Stimulated activated CD4-positive, alpha-beta T cell treated with anti-CD3 and anti-CD28 coated beads, TNF-alpha, amount 100 ng/mL, for 24 hours (primary cell): ENCODE measurements at places on chromosomes 11 and 22.

GRCh38 chr11:35363246-35363801 lies 56.0 kb downstream of the SLC1A2 start:
- DNase-seq = no peak

DNA sequence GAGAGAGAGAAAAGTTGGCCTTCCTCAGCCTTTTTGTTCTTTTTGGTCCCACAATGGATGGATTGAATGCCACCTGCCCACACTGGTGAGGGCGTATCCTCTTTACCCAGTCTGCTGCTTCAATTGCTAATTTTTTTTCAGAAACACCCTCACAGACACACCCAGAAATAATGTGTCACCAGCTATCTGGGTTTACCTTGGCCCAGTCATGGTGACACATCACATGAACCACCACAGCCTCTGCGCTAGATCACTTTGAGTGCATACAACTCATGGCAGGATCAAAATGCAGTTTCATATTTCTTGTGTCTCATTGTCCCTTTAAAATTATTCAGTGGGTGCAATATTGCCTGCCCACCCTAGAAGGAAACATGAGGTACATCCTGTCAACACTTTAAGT lies 63.3 kb downstream of the ADAMTS15 start:
- no peak for DNase-seq

DNA sequence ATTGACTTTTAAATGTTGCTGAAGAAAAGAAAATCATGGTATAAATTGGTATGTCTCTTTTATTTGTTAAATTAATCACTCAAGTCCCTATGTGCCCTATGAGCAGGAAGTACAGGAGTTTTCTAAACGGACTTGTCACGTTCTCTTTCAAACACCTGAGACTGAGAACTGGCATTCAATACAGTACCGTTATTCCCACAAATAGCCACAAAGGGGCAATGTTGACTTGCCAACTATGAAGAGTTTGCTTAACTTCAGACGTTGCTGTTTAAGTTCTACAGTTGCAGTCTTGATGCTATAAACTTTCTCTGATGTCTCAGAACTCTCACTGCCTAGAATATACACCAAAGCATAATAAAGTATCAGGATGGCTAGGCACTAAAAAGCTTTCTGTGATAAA lies 7.6 kb downstream of the OR56A1 start:
- DNase-seq = no peak

- no peak for DNase-seq
Measured at GRCh38 chr11:924406-925157, 1.1 kb upstream of the AP2A2 start.

DNA sequence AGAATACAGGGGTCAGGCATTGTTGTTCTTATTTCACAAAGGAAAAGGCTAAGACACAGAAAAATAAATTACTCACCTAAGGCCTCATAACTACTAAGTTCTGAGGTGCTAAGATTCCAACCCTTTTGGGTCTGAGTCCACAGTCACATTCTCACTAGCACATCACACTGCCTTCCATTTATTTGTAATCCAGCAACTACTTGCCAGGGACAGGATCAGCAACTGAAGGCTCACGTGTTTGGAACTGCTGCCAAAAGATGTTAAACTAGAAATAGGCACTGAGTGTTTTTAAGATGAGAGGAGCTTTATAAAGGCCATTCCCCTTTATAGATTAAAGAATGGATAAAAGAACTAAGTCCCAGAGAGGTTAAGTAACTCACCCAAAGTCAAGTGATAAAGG lies 58.0 kb downstream of the CADM1 start:
- DNase-seq = no peak

DNA sequence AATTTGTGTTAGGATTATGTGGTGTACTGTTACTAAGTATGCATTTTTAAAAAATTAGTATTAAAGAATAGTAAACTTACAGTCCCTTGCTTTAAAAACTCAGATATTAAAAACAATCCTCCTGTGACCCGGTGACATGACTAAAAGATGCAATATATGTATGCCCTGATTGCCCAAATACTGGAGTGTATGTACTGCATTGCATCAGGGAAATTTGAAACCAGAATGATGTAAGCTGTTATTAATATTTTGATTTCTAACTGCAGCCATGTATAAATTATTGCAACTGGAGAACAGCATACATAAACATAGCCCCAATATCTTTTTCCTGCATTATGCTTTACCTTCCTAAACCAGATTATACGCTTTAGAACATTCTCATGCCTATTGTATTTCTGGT lies 3.7 kb upstream of the HSPA8 start:
- DNase-seq = no peak

- no peak for DNase-seq
Measured at GRCh38 chr11:45273509-45273908, 12.6 kb downstream of the SYT13 start.

- DNase-seq = no peak
Measured at GRCh38 chr11:91133361-91133760, 910.5 kb upstream of the CHORDC1 start.

GRCh38 chr11:65424205-65425104 lies 1.9 kb downstream of the NEAT1 start:
- peak; percentile 73 for DNase-seq

DNA sequence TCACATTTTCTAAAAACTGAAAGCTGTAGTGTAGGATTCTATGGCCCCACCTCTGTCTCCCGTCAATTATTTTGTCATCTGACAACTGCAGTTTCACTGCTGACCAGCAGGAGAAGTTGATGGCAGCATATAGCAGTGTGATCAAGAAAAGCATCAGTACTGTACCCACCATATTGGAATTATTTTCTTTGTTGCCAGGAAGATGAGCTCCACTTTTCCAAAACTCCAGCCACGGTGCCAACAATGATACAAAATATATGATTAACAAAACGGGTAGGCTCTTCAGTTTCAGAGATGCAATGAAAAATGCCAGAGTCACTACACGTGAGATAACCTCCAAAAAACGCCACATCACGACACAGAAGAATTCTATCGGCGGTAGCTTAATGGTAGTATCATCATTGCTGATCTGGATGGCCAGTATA lies 41.3 kb downstream of the XKR3 start:
- no peak for DNase-seq

- DNase-seq = no peak
Measured at GRCh38 chr11:15670520-15671070, 555.9 kb downstream of the INSC start.

DNA sequence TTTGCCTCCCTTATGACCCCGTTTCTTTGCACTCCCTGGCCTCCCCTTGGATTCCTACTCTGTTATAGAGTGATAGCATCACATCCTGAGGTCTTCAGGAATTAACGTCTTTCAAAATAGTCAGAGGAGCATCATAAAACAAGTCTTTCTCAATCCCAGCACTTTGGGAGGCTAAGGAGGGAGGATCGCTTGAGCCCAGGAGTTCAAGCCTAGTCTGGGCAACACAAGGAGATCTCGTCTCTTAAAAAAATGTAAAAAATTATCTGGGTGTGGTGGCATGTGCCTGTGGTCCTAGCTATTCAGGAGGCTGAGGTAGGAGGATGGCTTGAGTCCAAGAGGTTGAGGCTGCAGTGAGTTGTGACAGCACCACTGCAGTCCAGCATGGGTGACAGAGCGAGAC lies 68.7 kb upstream of the AMPD3 start:
- DNase-seq = no peak

- DNase-seq = no peak
Measured at GRCh38 chr11:120182372-120182771, 28.5 kb upstream of the OAF start.

DNA sequence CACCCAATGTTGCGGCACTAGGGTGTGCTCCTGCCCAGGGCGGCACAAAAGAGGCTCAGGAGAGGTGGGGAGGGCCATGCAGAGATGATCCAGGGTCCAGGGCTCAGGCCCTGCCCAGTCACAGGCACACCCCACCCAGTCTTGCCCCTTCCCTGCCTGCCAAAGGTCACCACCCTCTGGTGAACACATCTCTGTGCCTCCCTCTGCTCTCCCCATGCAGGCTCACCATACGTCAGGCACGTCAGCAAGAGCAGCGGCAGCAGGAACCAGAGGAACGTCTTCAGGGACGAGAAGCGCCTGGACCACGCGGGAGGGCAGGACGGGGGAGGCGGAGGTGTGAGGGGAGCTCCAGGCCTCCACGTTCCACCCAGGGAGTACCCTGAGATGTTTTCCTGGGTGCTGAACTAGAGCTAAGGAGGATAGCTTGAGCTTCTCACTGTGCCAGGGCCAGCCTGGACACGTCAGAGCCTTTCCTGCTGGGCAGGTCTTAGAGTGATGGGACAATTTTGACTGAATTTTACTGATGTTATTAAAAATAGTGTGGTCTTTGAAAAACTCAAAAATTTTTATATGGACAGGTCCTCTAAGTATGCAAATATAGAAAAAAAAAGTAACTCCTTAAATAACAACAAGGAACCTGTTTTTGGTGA lies 7.2 kb downstream of the SUN2 start:
- DNase-seq = no peak
